Frontal cortex (tissue), 4 donors: ENCODE measurements at places on chromosomes 12 and 14. TPM values are rescaled to one million over a fixed set of nuclear protein-coding genes. Genes with fewer than 3 reads are reported as not detected.

GRCh38 chr14:36065831-36066230, 110.7 kb downstream of the PTCSC3 start:
- DNase-seq, result no peak

KRT75 gene
- total RNA-seq, result not detected

- no peak for DNase-seq
These were observed 176.2 kb upstream of the PDZRN4 start for GRCh38 chr12:41011939-41012338.

- DNase-seq, result no peak
These were observed 174.1 kb upstream of the RTL1 start for GRCh38 chr14:101077481-101078074.
